Epithelial cell of proximal tubule (primary cell): ENCODE measurements at places on chromosomes 2 and 18.

- DNase-seq = no peak
Measured at GRCh38 chr2:201116959-201117734, 1.2 kb downstream of the CFLAR start.

- DNase-seq = no peak
Measured at GRCh38 chr2:2560374-2561015, 229.4 kb upstream of the MYT1L start.

DNA sequence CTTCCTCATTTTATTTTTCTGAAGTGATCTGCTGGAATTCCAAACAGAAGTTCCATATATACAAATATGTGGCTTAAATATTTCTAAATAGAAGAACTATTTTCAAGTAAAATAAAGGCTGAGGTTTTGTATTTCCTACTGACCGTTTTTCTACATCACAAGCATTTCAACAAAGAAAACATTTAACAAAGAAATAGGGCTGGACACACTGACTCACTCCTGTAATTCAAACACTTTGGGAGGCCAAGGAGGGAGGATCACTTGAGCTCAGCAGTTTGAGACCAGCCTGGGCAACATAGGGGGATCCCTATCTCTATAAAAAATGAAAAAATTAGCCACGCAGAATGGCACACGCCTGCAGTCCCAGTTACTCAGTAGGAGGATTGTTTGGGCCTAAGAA is 44.6 kb downstream of the TANK start:
- no peak for DNase-seq

- DNase-seq = no peak
Measured at GRCh38 chr2:52429740-52430139, 1337.9 kb upstream of the CHAC2 start.

DNA sequence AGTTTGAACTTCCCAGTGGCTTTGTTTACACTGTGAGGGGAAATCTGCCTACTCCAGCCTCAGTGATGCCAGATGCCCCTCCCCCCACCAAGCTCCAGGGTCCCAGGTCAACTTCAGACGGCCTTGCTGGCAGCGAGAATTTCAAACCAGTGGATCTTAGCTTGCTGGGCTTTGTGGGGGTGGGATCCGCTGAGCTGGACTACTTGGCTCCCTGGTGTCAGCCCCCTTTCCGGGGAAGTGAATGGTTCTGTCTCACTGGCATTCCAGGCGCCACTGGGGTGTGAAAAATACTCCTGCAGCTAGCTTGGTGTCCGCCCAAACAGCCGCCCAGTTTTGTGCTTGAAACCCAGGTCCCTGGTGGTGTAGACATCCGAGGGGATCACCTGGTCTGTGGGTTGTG is 70.0 kb upstream of the NEUROD1 start:
- no peak for DNase-seq

DNA sequence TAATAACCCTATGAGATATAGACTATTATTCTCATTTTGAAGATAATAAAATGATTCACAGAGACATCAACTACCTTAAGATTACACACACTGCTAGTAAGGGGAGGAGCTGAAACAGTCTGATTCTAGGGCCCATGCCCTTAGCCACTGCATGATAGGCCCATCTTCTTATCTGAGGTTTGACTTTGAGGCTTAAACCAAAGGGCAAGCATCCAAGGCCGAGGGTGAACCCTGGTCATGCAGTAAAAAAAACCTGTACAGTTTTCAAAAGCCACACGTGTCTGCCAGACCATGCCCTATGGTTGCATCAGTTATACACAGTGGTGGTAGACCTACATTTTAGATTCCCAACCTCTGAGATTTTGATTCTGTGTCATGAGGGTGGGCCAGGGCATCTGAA is 44.8 kb downstream of the POLE4 start:
- no peak for DNase-seq

DNA sequence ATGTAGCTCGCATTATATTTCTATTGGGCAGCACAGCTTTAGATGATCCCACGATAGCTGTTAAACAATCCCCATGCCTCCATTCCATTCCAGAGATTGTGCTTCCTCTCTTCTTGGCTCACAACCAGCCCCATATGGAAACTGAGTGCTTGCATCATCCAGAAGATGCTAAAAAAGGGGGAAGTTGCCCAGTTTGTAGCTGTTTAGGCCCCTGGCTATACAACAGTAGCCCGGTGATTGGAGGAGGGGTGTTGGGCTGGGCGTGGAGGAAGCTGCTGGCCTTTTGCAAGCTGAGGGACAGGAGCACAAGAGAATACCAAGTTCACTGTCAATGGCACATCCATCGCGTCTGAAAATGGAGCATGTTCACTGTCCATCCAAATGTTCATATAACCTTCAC is 360.2 kb downstream of the ALK start:
- no peak for DNase-seq

GRCh38 chr2:178219247-178219646 is 24.9 kb downstream of the OSBPL6 start:
- no peak for DNase-seq

GRCh38 chr2:171652416-171652785 is 34.9 kb upstream of the DYNC1I2 start:
- no peak for DNase-seq

GRCh38 chr18:23231340-23232021 is 96.2 kb downstream of the CABLES1 start:
- DNase-seq = peak; percentile 69

DNA sequence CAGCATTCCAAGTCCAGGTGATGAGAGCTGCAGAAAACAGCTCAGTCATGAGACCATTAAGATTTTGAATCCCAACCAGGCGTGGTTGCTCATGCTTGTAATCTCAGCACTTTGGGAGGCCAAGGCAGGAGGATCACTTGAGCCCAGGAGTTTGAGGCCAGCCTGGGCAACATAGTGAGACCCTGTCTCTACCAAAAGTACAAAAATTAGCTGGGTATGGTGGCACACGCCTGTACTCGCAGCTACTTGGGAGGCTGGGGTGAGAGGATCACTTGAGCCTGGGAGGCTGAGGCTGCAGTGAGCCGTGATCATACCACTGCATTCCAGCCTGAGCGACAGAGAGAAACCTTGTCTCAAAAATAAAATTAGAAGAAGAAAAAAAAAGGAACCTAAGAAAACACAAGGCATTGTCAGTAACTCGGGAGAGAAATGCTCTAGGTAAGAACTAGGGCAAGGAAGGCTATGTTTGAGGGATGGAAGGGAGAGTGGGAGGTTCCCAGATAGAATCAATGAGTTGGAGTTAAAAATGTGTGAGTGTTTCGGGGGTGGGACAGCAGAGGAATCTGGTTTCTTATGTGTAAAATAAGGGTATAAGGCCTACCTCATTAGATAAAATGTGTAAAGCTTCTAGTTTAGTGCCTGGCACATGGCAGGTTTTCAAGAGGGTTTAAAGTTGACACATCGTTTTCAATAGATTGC is 23.3 kb upstream of the MTA3 start:
- no peak for DNase-seq

DNA sequence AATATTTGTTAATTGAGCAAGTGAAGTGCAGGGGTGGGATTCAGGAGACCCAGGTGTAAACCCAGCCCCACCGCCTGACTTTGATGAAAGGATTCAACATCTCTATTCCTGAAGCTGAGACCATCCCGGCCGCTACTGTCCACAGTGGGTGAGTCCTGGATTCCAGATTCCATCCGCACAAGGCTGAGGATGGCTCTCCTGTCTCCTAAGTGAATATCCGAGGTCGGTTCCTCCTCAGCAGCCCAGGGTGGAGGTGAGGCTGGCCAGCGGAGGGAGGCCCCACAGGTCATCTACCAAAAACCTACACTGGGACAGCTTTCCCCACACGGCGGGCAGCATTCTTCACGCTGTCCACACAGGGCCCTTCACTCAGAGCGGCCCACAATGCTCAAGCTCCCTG is 57.6 kb downstream of the ACKR3 start:
- DNase-seq = no peak

DNA sequence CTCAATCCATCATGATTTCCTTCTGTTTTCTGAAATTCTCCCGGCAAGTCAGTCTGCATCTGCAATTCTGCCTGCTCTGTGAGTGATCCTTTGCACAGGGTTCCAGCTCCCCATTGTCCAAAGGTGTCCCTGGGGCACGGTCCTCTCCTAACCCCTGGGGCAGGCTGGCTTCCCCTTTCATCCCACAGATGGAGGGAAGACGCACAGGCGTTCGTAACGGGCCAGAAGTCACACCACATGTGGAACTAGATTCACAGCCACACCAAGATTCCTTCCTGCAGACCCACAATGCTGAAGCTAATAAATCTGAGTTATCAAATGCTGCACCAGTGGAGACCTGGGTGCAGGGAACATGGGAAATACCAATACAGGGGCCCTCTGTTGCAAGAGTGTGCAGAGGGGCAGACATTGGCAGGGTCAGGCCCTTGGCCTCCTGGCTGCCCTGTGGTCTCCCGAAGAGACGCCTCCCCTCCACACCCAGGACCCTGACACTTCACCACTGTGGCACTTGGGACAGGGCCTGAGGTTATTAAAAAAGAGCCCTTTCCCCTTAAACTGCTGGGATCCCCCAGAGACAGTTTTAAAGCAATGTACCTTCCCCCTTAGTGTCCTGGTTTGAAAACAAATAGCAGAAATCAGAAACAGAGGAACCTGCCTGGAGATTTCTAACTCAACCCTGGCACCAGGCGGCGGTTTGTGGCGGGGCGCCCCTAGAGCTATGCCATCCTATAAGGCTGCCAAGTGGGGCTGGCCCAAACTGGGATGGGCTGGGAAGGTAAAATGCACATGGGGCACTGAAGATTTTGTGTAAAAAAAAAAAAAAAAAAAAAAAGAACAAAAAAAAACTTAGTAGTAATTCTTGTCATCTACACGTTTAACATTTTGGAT is 15.4 kb downstream of the ZNF516 start:
- DNase-seq = no peak

- DNase-seq = no peak
Measured at GRCh38 chr2:218273908-218274249, 3.6 kb downstream of the PNKD start.

DNA sequence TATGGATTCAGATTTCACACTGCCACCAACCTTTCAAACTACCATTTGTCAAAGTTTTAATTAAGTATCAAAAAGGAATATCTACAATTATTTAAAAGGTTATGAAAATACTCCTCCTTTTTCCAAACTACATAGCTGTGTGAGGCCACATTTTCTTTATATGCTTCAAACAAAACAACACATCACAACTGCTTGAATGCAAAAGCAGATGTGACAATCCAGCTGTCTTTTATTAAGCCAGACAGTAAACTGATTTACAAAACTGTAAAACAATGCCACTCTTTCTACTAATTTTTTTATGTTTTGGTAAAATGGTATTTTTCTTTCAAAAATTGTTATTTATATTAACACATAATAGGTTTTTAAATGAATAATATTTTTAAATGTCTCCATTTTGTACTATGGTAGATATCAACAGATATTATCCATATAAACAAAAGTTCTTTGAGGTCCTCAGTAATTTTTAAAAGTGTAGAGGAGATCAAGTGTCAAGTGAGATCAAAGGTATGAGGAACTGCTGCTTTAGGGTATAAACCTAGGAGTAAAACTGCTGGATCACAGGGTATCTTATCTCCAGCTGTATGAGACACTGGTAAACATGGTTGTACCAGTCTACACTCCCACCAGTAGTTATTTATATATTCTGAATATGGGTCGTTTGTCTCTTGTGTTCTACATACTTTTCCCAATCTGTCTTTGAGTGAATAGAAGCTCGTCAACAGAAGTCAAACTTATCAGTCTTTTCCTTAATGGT is 68.8 kb upstream of the SERTAD2 start:
- no peak for DNase-seq

GRCh38 chr2:1886405-1886992 is 142.2 kb upstream of the PXDN start:
- DNase-seq = no peak

- no peak for DNase-seq
Measured at GRCh38 chr2:46293466-46293865, 3.7 kb upstream of the EPAS1 start.

- no peak for DNase-seq
Measured at GRCh38 chr18:62347089-62347506, 22.0 kb downstream of the TNFRSF11A start.

- no peak for DNase-seq
Measured at GRCh38 chr2:206858687-206859329, 80.5 kb upstream of the CPO start.

DNA sequence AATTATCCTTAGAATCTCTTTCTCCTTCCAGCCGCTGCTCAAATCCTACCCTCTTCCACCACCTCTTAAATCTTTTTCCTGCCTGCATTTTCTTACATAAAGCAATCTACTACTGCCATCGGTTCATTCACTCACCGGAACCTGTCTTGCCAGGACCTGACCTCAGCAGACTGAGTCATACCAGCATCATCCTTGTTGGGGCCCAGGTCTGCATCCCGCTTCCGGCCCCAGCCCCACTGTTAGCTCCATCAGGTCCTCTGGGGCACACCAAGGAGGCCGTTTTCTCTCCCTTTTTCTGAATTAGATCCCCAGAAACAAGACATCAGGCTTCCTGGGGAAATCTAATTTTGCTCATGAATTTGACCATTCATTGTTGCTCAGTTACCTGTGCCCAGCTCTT is 42.7 kb upstream of the TGFA start:
- DNase-seq = peak; percentile 52

GRCh38 chr18:55243255-55243654 is 284.0 kb upstream of the CCDC68 start:
- no peak for DNase-seq

DNA sequence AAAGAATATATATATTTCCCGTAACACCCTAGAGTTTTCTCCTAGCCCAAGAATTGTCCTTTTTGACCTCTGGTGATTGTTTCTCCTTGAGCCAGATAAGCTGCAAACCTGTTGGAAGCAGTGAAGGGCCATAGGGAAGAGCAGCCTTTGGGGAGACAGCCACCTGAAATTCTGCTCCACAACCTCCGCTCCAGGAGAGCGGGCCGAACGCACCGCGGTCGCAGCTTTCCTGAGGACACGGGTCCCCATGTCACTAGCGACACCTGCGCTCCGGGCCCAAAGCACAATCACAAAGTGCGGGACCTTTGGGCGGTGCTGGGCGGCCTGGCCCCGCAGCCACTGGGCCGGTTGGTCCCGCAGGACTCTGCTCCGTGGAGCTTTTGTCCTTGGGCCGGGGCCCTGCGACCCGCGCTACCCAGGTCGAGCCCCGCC is 557 bp upstream of the DSG2 start:
- no peak for DNase-seq

GRCh38 chr18:3151399-3152264 is 68.1 kb downstream of the MYOM1 start:
- DNase-seq = no peak

GRCh38 chr2:120887741-120888231 is 152.1 kb downstream of the GLI2 start:
- DNase-seq = no peak

DNA sequence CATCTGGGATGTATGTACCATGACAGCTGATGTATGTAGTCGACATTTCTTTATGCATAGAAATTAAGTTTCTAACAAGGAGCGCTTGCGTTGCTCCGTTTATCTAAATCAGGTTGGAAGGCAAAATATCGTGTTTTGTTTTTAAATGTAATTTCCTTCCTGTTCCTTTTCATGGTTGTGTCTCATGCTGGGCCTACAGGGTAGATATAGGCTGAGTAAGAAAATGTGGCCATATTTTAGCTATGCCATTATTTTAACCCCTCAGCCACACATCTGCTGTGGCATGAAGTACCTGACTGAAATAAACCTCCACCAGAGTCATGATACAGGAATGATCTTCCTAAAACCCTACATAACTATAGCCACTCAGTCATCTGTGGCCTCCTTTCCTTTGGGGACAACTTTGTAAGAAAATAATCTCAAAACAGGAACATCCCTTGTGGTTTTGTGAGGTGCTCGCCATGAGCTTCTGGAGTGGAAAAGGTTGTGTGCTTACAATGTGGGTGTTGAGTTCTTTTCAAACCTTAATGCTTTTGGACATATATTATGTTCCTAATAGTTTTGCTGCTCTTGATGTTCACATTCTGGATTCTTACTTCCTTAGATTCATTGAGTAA is 214.3 kb downstream of the FAM210A start:
- no peak for DNase-seq

GRCh38 chr18:55322178-55322735 is 265.7 kb downstream of the TCF4 start:
- DNase-seq = peak; percentile 46
